Common myeloid progenitor, CD34-positive (primary cell): ENCODE measurements at places on chromosomes 12 and 14.

DNA sequence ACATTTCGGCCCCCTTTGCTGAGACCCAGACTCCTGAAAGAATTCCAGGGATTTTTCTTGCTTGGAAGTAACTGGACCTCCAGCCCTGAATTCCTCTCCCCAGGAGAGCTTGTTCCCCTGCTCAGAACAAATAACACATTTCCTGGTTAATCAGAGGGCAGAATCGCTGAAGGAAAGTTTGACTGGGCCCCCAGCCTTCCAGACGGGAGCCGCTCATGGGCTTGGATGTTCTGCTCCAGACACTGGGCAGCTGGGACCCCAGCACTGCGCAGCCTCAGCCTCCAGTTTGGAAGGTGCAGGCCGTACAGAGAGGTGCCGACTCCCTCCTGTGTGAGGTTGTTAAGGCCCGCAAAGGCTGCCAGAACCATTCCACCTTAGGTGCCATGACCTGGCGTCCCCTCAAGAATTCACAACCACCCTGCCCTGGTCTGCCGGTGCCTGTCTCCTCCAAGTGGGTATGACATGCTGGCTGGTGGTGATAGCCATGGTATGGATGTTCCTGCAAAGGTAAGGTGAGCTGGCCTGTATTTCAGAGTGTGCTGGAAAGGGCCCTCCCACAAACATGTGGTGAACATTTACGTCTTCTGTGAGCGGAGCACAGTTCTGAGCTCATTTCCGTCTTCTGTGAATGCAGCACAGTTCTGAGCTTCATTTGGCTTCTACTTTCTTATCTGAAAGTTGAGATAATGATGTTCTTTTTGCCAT lies 5.1 kb upstream of the LTBP2 start:
- DNase-seq, result no peak

GRCh38 chr14:93395231-93395630 lies 35.5 kb upstream of the UNC79 start:
- DNase-seq, result peak; percentile 1

DNA sequence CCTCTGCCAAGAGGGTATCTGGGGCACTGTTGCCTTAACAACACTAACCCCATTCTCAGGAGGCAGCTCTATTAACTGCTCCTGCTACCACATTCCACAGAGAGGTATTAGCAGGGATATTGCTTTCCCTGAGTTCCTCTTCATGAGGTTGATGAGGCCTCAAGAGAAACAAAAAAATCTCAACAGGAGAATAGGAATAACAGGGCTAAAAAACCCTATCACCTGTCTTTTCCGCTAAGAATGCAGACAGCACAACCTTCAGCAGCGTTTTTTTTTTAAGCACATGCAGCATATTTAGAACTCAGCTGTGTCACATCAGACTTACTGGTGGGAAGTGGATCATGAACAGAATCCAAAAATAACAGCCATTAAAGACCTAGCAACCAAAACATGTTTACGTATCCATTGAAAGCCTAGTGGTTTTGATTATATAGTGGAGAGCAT lies 29.2 kb downstream of the ATF7 start:
- no peak for DNase-seq

GRCh38 chr12:64042911-64043310 lies 179.2 kb downstream of the KICS2 start:
- DNase-seq, result no peak

DNA sequence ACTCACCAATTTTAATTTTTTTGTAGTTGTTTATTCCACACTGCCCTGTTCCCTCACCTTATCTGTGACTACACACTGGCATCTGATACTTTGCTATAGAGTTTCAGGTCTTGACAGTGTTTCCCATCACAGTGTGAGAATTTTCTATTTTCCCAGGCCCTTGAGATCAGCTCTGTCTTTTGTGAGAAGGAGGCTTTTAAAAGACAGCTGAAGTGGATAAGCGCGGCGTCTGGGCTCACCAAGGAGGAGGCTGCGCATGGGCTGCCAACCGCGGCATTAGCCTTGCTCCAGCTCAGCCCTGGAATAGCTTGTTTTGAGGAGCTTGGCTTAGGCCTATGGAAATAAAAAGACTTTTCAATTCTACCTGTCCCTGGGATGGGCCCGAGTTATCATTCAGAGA lies 181.3 kb downstream of the RMST start:
- no peak for DNase-seq

DNA sequence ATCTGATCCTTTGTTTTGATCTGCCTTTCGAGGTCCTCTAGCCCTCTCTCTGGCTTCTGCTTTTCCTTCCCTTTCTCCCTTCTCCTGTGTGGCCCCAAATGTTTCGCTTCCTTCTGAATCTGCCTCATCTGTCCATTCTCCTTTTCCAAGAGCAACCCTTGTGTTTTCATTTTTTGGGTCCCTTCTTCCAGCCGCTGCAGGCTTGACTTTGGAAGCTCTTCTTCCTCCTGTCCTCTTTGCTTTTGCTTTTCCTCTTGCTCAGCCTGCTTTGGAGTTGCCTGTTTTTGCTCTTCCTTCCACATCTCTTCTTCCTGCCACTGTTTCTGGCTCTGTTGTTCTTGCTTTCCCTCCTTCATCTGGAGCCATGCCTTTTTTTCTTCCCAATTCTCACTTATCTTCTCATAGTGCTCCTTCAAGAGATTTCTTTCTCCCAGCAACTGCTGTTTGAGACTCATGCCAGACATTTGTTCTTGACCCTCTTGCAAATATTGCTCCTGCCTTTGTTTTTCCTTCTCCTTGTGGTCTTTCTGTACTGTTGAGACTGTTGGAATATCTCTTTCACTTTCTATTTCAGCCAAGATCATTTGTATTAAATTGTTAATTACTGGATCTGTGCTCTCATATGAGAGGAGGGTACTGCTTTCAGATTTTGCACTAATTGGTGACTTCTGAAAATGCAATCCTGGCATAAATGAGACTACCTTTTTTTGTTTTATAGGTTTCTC lies 42.4 kb downstream of the FAM186A start:
- DNase-seq, result peak; percentile 11

DNA sequence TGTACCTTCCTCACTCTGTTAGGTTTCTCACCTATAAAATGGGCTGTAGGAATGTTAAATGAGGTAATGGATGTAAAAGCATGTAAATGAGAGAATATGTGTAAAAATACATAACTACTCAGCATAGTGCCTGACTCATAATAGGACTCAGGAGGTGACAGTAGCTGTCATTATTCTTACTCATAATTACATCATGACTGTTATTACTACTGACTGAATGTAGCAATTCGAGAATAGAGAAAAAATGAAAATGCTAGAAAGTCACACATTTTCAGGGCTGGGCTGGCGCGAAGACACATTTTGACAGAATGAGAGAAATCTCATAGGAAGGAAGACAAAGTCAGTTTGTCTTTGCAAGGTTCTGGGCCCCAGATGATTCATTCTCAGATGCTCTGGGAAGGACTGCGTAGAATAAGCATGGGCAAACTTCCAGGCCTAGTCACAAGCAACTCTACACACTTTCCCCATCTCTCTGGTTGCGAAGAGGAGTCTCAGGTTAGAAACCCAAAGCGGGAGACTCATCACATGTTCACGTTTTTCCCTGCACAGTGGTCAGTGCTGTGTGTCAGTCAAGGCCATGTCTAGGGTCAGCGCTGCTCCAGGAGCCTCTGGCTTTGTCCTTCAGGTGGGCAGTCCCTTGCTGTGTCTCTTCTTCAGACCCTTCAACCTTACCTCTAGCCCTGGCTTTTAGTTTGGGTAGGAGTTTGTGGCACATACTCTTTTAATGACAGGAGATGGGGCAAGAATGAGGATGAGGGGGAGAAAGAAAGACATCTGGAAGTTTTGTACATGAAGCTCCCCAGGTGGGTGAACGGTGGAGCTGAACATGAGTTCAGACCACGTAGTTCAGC lies 8.4 kb downstream of the GPRC5A start:
- DNase-seq, result no peak

DNA sequence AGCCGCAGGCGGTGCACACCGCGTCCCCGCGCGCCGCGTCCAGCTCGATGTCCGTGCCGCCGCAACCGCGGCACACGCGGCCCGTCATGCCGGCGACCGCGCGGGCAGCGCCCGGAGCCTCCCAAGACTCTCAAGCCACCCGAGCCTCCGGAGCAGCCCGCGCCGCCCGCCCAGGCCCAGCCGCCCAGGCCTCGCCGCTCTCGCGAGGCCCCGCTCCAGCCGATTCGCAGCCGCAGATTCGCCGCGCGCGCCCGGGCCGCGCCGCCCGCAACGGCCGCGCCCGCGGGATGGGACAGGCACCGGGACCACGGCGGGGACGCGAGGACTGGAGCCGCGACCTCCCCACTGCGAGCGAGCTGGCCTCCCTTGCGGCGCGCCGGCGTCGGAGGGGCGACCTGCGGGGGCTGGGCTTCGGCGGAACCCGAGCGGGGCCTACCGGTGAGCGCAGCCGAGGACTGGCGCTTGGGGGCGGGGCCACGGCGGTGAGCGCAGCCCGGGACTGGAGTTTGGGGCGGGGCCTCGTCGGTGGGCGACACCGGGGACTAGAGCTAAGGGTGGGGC lies at the start of gene BRF1:
Gene BRF1, minus strand, starts transcription at position 460 of the 561 bp plus-strand sequence. Its CDS starts 372 bp downstream, at position 88.
- DNase-seq, result peak; percentile 98

GRCh38 chr14:68969278-68970033 lies 9.6 kb downstream of the ACTN1 start:
- no peak for DNase-seq

GRCh38 chr14:84152452-84152851 lies 1377.5 kb upstream of the FLRT2 start:
- DNase-seq, result no peak

DNA sequence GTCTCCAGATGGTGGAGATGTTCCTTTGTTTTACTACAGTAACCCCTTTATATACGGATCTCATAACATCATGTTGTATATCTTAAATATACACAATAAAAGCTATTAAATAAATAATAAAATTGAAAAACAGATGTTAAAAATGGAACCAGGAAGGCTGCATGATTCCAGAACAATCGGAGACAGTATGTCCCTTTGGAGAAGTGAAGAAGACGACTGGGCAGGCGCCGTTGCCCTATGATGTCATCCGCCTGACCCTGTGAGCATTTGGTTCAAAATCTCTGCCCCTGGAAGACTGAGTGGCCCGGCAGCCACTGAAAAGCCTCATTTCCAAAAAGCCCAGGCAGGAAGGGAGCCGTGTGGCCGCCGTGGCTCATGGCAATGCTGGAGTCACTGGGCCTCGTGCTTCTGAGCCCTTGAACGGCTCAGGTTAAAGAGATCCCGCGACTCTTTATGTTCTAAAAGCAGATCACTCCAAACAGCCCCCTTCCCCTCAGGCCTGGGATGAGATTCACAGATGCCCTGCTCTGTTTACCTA lies 30.8 kb downstream of the RIMBP2 start:
- DNase-seq, result no peak

GRCh38 chr12:14572401-14572800 lies 4.7 kb upstream of the PLBD1 start:
- DNase-seq, result no peak

GRCh38 chr14:24481622-24482324 lies 26.3 kb downstream of the CMA1 start:
- peak; percentile 24 for DNase-seq

GRCh38 chr14:81437244-81437643 lies 37.1 kb upstream of the STON2 start:
- DNase-seq, result no peak

- DNase-seq, result no peak
Measured at GRCh38 chr12:123614531-123614930, 12.6 kb downstream of the DDX55 start.

DNA sequence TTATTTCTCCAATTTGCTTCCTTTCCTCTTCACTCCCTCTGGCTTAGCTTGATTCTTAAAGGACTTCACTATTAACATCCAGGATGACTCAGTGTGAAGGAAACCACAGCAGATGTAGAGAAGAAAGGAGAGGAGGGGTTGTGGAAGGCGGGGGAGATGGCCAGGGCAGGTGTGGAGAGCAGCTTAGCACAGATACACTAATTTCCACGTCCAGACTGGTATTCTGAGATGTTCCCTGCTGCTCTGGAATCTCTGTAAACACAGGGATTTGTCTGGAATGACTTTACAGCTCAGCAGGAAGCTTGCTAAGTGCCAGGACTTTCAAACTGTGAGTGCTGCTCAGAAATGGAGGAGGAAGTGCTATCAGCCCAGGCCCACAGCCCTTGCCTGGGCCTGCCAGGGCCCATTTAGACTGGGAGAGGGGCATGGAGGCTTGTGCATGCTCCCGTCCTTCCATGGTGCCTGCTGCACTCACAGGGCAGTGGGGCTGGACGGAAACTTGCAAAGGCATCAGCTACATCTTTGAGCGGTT lies 202.5 kb upstream of the DDHD1 start:
- DNase-seq, result peak; percentile 75

DNA sequence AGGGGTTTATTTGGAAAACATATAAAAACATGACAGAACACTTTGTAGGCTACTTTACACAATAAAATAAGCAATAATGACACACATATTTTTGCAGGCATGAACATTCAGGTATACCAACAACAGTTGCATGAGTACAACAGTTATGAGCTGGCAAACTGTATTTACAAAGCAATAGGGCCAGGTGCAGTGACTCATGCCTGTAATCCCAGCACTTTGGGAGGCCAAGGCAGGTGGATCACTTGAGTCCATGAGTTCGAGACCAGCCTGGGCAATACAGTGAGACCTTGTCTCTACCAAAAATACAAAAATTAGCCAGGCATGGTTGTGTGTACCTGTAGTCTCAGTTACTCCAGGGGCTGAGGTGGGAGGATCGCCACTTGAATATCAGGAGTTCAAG lies 101.1 kb downstream of the BMP4 start:
- DNase-seq, result no peak

DNA sequence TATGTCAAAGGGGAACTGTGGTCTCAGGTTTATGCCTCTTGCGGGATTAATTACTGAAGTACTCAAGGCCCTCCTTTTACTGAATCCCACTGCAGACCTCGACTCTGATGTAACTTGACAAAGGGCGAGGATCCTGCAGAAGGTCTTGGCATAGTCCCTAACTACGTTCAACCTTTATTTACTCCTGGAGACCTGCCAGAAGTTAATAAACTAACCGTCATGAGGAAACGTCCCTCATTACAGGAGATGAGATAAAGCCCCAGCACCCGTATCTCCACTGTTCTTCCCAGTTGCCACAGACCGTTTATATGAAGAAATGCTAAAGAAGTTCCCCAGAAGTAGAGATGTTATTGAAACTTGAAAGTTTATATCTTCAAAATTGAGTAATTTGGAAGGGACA lies 190.9 kb downstream of the ETV6 start:
- peak; percentile 51 for DNase-seq

- DNase-seq, result peak; percentile 31
Measured at GRCh38 chr12:79547735-79548609, 142.8 kb downstream of the PAWR start.

DNA sequence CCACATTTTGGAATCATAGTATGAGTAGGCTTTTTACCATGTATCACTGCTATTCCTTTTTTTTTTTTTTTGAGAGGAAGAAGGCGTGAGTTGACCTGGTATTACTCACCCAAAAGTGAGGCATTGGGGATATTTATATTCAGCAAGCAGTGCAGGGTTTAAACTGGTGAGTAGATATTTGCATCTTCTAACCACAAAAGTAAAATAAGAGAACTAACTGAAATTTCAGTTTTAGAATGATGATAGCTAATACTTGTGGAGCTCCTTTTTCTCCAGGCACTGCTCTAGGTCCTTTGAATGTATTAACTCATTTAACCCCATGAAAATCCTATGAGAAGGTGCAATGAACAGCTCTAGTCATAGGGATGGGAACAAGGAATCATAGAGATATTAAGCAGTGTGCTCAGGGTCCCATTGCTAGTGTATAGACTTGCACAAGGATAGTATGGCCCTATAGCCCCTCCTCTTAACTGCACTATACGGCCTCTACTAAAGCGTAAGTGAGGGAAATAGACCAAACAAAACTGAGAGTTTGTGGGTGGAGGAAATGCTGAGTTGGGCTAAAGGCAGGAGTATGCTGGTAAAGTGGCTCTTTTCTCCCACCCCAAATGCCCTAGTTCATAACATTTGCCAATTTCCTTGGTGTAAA lies 104.3 kb upstream of the MAX start:
- peak; percentile 78 for DNase-seq
